ENCODE measurements at places on chromosomes 16 and 17. TPM values are rescaled to one million over a fixed set of nuclear protein-coding genes. Genes with fewer than 3 reads are reported as not detected.

Gene CDH13
- total RNA-seq = 123 TPM

Gene IL21R
- 0.98 TPM for total RNA-seq

GRCh38 chr16:12661656-12662172 lies 142.0 kb downstream of the CPPED1 start:
- no peak overlapping the region for H3K4me3 ChIP-seq
- H3K36me3 ChIP-seq = peaks cover 8% of the 10 kb centered on the region
- no peak for DNase-seq
- no peak overlapping the region for H3K27ac ChIP-seq
- no peaks in the 10 kb centered on the region for H3K27me3 ChIP-seq

Gene POLR3K
- 12.8 TPM for total RNA-seq

DNA sequence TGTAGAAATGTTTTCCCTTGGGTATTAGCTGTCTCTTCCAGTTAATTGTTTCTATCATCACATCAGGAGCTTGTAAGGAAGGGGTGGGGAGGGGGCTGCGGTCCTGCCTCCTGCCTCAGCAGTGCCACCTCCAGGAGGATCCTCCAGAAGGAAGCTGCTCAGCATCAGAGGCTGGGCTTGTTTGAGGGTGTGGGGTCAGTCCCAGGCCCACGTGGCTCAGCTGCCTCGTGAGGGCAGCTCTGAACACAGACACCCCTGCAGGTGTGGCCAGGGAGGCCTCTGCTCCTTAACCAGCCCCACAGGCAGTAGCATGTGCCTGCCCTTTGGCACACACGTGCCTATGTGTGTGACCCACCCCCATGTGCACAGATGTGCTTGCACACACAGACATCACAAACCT lies 46.3 kb downstream of the MRM1 start:
- H3K4me1 ChIP-seq = peaks cover under 1% of the 10 kb centered on the region
- no peaks in the 10 kb centered on the region for H3K36me3 ChIP-seq
- no peak for DNase-seq

GRCh38 chr17:9956474-9957131 lies 51.5 kb upstream of the RCVRN start:
- no peaks in the 10 kb centered on the region for H3K36me3 ChIP-seq
- no peak for DNase-seq
- H3K27me3 ChIP-seq = no peaks in the 10 kb centered on the region
- H3K27ac ChIP-seq = no peak overlapping the region
- H3K4me3 ChIP-seq = no peak overlapping the region

- H3K36me3 ChIP-seq = no peaks in the 10 kb centered on the region
- no peak for DNase-seq
- peak overlapping the region; percentile 43 for H3K27ac ChIP-seq
Observed at GRCh38 chr17:27535178-27535928, 79.1 kb downstream of the KSR1 start.

GRCh38 chr16:84295203-84295860 lies 654 bp downstream of the WFDC1 start:
- peak overlapping the region; percentile 18 for H3K4me3 ChIP-seq
- H3K4me1 ChIP-seq = peaks cover 31% of the 10 kb centered on the region
- H3K36me3 ChIP-seq = no peaks in the 10 kb centered on the region
- no peaks in the 10 kb centered on the region for H3K27me3 ChIP-seq
- peak overlapping the region; percentile 49 for H3K27ac ChIP-seq
- DNase-seq = no peak

- DNase-seq = no peak
- no peaks in the 10 kb centered on the region for H3K27me3 ChIP-seq
- H3K36me3 ChIP-seq = no peaks in the 10 kb centered on the region
- H3K27ac ChIP-seq = no peak overlapping the region
- H3K4me1 ChIP-seq = peaks cover 14% of the 10 kb centered on the region
Observed at GRCh38 chr16:28106467-28107215, 43.1 kb upstream of the GSG1L start.

Gene IKZF3
- total RNA-seq = 5.9 TPM

DNA sequence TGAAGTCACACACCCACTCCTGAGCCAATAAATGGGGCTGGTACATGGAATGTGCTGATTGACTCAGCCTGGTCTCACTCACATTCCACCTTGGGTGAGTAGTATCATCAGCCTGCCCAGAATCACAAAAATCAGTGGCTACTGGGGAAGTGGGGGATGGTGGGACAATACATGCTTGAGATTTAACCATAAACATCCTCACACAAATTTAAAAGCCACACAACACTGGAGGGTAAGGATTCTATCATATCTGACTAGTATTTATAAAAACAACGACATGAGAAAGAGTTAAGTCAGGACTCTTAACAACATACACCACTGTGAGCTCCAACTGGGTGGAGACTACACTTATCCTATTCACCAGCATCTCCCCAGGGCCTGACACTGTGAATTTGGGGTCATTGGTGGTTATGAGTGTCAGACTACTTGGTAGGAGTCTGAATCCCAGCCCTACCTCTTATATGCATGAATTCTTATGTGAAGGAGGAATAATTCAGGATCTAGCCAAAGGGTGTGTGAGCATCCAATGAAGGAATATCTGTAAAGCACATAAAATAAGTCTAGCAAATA lies 26.0 kb upstream of the IRX6 start:
- no peak for DNase-seq
- no peaks in the 10 kb centered on the region for H3K27me3 ChIP-seq
- no peaks in the 10 kb centered on the region for H3K36me3 ChIP-seq

GRCh38 chr17:75492555-75493168 lies 22.7 kb downstream of the CASKIN2 start:
- DNase-seq = no peak
- H3K27me3 ChIP-seq = no peaks in the 10 kb centered on the region
- peaks cover 60% of the 10 kb centered on the region for H3K36me3 ChIP-seq

Gene FNDC8
- not detected for total RNA-seq

Gene COG7
- 21.4 TPM for total RNA-seq

DNA sequence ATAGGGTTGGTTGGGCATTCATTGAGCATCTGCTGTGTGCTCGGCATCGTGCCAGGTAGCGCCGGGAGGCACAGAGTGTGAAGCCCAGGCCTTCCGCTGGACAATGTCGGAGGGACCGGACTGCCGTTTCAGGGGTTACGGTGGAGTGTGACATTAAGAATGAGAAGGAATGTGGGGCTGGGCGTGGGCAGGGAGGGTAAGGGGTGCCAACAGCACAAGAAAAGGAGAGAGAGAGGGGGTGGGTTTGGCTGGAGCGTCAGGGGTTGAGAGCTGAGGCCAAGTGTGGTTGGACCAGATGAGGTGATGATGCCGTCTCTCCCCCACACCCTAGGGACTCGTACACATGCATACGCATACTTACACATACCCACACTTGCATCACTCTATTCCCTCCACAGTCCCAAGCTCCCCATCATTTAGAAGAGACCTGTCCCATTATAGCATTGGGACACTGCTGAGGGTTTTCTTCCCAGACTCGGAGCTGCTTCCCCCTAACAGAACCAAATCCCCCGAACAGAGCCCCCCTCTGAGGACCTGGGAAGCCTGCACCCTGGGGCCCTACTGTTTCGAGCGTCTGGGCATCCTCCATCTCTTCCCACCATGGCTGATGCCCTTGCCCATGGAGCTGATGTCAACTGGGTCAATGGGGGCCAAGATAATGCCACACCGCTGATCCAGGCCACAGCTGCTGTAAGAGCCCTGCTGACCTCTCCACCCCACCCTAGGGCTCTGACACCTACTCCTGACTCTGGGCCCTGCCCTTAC lies 3.3 kb upstream of the KCTD11 start:
- peaks cover 28% of the 10 kb centered on the region for H3K4me1 ChIP-seq
- no peaks in the 10 kb centered on the region for H3K27me3 ChIP-seq
- no peak overlapping the region for H3K4me3 ChIP-seq
- H3K27ac ChIP-seq = no peak overlapping the region

- DNase-seq = no peak
- no peaks in the 10 kb centered on the region for H3K36me3 ChIP-seq
- H3K4me3 ChIP-seq = no peak overlapping the region
- no peak overlapping the region for H3K27ac ChIP-seq
Observed at GRCh38 chr16:11539641-11540050, 47.1 kb downstream of the LITAF start.

GRCh38 chr17:75272848-75273184 lies 1.8 kb upstream of the MIF4GD start:
- H3K36me3 ChIP-seq = no peaks in the 10 kb centered on the region
- peaks cover 23% of the 10 kb centered on the region for H3K4me1 ChIP-seq
- H3K4me3 ChIP-seq = no peak overlapping the region
- DNase-seq = no peak

Gene CLEC10A
- 3.7 TPM for total RNA-seq

Gene RDM1
- total RNA-seq = 0.49 TPM

Gene SYCE1L
- 4.2 TPM for total RNA-seq

DNA sequence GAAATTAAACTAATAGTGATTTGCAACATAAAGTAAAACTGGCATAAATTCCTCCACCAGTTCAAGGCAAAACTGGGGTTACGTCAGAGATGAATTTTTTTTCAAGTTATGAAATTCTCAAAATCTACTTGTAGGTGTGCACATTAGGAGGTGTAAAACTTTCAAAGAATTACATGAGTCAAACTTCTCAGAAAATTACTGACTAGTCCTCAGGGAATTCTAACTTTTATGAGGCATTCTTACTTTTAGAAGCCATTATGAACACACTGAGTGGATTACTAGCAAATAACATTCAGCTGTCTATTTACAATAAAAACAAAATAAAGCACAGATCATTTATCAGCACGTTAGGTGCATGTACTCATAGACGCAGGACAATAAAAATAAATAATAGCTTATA lies 348.7 kb downstream of the CDH11 start:
- H3K4me3 ChIP-seq = no peak overlapping the region
- DNase-seq = no peak
- H3K27me3 ChIP-seq = no peaks in the 10 kb centered on the region
- H3K27ac ChIP-seq = no peak overlapping the region

- no peaks in the 10 kb centered on the region for H3K27me3 ChIP-seq
- H3K4me3 ChIP-seq = no peak overlapping the region
- no peaks in the 10 kb centered on the region for H3K4me1 ChIP-seq
- no peaks in the 10 kb centered on the region for H3K36me3 ChIP-seq
- H3K27ac ChIP-seq = no peak overlapping the region
- DNase-seq = no peak
Observed at GRCh38 chr16:69669577-69669976, 56.8 kb downstream of the NQO1 start.

DNA sequence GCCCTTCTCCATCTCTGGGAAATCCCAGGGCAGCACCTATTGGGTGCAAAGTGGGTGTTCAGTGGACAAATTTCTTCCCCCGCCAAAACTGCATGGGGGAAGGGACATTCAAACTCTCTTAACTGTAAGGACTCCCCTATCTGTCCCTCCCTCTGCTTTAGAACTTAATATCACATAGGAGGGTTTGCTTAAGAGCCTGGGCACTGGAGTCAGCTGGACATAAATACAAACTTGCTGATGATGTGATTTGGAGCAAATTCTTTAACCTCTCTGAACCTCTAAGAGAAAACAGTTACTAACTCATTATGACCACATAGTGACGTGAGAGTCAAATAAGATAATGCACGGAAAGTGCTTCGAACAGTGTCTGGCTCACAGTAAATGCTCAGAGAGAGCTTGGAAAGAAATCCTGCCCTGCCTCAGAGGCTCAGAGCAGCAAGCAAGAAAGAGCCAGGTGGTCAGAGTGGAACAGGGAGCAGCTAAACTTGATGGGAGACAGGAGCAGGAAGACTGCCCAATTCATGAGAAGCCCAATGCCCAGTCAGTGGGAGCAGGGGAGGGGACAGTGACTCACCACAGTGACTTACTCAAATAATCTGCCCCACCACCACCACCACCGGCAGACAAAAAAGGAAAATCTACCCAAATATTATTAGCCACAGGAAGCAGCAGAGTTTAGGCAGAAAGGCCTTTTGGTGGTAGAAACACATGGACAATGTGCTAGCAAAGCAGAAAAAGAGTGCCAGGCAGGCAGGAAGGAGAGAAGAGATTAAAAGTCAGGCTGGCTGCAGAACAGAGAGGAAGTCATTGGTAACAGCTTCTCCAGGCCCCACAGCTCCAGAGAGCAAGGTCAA lies 23.9 kb upstream of the CCL1 start:
- H3K36me3 ChIP-seq = no peaks in the 10 kb centered on the region
- H3K4me1 ChIP-seq = no peaks in the 10 kb centered on the region
- peak; percentile 77 for DNase-seq
- H3K27ac ChIP-seq = no peak overlapping the region
- no peaks in the 10 kb centered on the region for H3K27me3 ChIP-seq
